Activated T-cell treated with anti-CD3 and anti-CD28 coated beads for 1 hour (primary cell): ENCODE measurements at places on chromosomes 2 and 18.

DNA sequence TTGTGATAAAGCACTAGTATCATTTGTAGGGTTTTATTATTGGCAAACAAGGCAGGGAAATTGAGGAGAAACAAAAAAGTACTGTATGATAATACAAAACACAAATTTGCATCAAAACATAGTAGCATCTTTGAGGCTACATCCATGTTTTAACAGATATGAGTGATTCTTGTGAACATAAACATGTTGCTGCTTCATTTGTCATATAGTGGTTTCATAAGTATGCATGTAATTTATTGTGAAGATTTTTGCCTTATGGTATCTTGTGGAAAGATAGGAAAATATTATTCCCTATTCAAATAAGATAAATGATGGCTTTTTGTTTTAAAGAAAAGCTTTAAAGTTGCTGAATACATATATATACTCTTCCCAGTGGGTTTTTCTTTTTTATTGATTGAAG, 60.3 kb downstream of the VRK2 start:
- no peak for DNase-seq

- no peak for DNase-seq
Observed at GRCh38 chr2:235641956-235642355, 148.1 kb downstream of the AGAP1 start.

- no peak for DNase-seq
Observed at GRCh38 chr2:152097290-152097800, 1.5 kb downstream of the CACNB4 start.

- DNase-seq, result no peak
Observed at GRCh38 chr2:154814856-154815255, 116.4 kb downstream of the KCNJ3 start.

GRCh38 chr18:62280058-62280457, 45.1 kb upstream of the TNFRSF11A start:
- no peak for DNase-seq

DNA sequence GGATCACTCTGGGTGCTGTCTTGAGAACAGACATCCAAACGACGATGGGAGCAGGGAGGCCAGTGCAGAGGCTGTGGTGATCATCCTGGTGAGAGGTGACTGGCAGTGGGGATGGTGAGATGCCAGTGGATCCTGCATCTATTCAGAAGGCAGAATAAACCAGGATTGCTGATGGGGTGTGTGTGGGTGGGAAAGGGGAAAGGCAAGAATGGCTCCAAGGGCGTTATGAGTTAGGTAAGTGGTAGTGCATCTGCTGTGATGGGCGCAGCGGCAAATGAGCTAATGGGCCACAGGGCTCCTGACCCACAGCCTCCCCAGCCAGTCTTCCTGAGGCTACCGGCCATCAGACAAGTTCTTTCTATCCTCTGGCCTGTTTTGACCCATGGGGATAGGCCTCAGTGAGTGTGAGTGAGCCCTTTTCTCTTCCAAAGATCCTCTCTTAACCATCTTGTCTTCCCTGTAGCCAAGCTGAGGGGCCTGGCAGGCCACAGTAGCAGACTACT, 29.6 kb downstream of the SERTAD2 start:
- DNase-seq, result no peak

- no peak for DNase-seq
Observed at GRCh38 chr2:5587766-5588165, 104.4 kb upstream of the SOX11 start.

DNA sequence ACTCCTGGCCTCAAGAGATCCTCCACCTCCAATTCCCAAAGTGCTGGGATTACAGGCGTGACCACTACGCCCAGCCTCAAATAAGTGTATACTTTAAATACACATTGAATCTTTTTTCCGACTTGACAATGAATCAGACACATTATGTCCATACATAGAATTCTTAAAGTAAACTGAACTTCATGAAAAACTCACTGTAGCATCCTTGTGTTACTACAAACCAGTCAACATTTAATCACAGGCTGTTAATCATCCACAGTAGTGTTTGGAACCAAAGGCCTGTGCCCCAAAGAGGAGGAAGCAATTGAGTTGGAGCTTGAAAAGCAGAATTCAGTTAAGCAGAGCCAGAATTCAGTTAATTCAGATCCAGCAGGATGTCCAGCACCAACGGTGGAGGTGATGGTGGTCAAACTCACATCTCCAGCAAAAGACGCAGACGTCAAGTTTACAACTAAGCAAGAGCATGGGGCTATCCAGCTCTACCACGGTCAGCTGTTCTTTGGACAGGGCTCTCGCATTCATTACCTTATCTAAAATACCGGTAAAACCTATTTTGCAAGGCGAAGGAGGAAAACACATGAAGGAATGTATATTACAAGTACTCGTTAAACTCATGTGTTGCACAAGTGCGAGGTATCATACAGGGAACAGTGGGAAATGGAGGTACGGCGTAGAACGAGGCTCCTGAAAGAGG, 1.2 kb downstream of the SLC39A6 start:
- DNase-seq, result no peak

DNA sequence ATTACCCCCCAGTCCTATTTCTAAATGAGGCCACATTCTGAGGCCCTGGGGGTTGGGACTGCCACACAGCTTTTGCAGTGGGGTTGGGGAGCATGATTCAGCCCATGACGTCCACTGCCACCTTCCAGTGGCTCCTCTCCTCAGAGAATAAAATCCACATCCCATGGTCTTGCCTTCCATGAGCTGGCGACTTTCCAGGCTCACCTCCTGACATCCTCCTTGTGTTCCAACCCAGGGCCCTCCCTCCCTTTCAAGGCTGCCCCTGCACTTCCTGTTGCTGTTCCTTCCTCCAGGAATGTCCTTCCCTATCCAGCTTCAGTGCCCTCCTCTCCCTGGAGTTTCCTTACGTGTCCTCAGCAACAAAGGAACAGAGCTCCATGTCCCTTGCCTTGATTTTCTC, 187.3 kb upstream of the ID2 start:
- DNase-seq, result no peak

DNA sequence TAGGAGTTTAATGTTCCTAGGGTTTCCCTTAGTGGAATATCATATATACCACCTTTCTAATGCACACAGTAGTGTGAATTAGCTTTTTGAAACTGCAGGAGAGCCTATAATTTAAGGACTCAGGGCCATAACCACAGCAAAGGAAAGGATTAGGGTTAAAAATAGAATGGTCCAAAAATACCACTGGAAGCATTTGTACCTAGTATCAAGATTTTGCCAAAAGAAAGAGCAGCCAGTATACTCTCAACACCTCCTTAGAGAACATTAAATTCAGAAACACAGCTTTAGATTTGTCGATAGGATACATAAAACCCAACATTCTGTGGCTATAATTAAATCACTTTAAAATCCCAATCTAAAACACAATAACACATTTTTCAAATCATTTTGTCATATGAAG, 634.9 kb downstream of the EPHA4 start:
- no peak for DNase-seq

GRCh38 chr2:15298770-15299169, 262.4 kb downstream of the NBAS start:
- DNase-seq, result no peak

- no peak for DNase-seq
Observed at GRCh38 chr2:115529627-115530026, 1087.2 kb downstream of the DPP10 start.

GRCh38 chr2:45598545-45598944, 12.5 kb downstream of the SRBD1 start:
- DNase-seq, result no peak

DNA sequence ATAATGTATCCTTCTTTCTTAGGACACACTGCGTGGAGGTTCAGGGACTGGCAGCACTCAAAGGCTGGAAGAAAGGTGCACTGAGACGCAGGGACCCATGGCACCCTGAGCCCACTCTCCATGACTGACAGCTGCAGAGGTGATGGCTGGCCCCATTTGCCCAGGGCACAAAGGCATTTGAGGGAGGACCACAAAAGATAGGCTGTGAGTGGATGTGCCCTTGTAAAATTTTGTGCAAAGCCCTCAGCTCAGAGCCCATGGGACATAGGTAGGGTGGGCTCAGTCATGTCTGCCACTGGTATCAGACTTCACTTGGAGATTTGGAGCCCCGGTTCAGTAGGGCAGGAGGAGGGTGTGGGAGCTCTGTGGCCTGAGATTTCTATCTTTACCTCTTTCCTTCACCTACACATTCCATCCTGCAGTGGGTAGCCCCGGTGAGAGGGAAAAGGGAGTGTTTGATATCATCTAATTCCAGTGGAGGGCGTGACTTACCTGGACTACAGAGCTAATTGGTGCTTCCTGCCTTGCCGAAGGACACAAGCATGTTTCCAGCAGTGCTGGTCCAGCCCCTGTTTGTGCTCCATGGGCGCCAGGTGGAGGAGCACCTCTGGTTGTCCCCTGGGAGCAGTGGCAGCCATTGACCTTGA, 312.2 kb downstream of the EN1 start:
- no peak for DNase-seq

GRCh38 chr2:110852051-110852450, 119.7 kb downstream of the ACOXL start:
- no peak for DNase-seq

- DNase-seq, result peak; percentile 79
Observed at GRCh38 chr2:111883661-111884591, at the start of gene ANAPC1. Gene ANAPC1 (minus strand): TSS chr2:111884193. CDS start chr2:111880825, 3,368 bp downstream.

- DNase-seq, result no peak
Observed at GRCh38 chr2:44705876-44706480, 235.5 kb upstream of the SIX3 start.

DNA sequence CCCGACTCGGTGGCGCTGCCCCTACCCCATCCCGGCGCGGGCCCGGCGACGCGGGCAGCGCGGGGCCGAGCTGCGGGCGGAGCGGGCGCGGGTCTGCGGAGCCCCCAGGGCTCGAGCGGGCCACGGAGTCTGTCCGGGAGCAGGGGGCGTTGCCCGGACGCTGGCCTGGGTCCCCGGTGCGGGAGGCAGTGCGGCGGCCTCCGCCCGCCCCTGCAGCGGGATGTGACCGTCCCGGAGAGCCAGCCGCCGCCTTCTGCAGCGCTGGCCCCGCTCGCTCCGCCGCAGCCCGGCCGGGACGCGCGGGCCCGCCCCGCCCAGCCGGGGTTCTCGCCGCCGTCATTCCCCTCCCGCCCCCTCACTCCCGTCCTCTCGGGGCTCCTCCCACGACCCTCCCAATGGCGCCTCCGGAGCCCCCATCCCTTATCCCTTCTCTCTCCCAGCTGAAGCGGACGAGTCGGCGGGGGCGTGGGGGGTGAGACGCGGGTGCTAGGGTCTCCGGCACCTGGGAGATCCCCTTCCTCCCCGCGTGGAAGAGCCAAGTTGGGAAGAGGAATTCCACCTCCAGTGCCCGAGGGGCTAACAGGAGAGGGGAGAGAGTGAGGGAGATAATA, at the start of gene FNDC4:
TSS of gene FNDC4 (minus strand) at position 257 of the 611 bp plus-strand sequence. CDS start 521 bp downstream, outside the sequence.
- DNase-seq, result no peak

DNA sequence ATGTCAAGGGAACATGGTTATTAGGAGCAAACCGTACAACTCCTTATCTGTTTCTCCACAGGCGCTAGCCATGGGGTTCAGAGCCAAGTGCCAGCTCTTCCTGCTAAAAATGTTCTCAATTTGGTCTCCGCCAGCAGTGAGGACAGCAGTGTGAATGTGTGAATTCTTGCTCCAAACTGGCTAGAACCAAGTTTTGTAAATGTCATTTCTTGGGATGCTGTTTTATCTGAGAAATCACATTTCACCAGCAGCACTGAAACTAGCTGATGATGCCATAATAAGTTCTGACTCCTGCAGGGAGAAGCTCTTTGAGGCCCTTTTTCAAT, 140.6 kb upstream of the LGALSL start:
- no peak for DNase-seq

- DNase-seq, result no peak
Observed at GRCh38 chr2:96664366-96664925, 21.9 kb downstream of the FER1L5 start.

- DNase-seq, result no peak
Observed at GRCh38 chr18:74360852-74361655, 45.4 kb downstream of the C18orf63 start.

DNA sequence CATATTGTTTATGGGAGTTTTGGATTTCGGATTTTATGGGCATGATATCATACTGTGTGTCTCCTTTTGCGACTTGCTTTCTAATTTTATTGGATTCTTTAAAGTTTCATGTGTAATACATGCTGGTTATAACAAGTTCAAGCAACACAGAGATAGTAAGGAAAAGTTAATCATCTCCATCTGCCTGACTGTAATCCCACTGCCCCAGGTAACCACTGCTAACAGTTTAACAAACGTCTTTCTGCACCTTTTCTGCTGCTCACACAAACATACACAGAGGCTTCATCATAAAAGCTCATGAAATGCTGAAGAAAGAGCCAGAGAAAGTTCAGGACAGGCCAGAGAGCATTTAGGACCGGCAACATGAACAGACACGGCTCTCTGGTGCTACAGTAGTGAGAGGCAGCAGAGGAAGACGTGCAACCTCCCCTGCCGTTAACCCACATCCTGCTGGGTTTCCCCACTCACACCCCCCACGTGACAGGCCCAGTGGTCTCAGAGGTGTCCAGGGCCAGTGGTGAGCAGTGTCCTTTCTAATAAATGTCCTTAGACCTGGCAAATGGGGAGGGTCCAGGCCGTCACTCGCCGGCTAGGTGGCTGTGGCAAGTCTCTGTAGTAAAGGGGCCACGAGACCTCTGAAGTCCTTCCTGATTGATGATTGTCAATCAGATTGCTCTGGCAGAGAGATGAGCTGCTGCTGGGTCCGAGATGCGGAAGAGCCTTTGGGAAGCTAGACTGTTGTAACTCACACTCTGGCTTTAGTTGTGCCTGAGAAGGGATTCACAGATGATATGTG, 43.0 kb upstream of the SLC1A4 start:
- DNase-seq, result peak; percentile 29

GRCh38 chr2:101515477-101515876, 40.6 kb upstream of the RFX8 start:
- no peak for DNase-seq

DNA sequence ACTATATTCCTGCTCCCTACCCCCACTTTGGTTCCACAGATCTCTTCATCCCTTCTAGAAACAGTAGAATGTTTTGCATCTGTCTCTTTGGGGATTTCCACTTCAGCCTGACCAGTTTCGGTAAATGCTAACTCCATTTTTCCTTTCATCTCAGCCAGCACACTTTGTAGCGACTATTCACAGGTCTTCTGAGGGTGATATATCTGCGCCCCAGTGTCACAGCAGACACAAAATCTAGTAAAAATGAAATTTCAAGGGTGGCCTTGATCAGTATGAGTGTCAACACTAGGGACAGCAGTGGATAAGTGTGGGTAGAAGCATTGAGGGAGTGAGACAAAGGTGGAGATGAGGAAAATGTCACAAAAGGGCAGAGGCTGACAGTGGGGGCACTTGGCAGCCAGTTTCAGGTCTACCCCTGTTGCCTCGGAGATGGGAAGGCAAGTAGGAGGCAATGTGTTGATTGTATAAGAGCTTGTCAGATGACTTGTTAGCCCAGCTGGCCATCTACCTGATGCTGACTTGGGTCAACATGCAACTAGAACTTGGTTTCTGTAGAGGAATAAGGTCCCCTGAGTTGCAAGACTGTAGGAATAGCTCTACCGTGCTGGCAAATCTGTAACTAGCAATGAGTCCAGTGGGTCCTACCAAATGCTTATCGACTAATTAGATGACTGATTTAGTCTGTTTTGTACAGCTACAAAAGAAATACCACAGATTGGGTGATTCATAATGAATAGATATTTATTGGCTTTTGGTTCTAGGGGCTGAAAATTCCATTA, 60.7 kb downstream of the CXCR4 start:
- no peak for DNase-seq
